Jurkat, Clone E6-1 (cell line): ENCODE measurements at places on chromosomes 4 and X.

DNA sequence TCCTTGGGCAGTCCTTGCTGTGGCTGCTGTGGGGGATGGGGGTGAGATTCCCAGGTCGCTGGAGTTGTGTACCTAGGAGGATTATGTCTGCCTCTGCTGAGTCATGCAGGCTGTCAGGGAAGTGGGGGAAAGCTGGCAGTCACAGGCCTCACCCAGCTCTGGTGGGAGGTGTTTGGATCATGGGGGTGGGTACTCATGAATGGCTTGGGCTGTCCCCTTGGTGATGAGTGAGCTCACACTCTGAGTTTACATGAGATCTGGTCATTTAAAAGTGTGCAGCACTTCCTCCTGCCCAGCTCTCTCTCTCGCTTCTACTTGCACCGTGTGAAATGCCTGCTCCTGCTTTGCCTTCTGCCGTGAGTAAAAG lies 24.6 kb upstream of the PDLIM3 start:
- no peak for DNase-seq

GRCh38 chrX:41457613-41458192 lies 10.6 kb downstream of the NYX start:
- peak; percentile 63 for DNase-seq

DNA sequence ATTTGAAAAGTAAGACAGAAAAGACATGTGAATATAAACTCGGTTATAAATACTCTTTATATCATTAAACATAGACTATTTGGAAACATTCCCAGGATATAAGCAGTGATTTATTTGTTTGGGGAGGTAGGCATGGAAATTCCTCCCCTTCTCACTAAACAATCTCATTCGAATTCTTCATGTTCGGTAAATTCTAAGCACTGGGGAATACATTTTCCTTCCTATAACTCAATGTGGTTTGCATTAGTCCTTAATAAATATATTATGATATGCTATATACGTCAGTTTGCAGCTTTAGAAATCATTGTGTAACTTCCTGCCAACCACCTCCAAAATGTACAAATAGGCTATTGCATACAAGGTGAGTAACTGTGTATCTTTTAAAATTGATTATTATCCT lies 99.6 kb downstream of the UGT8 start:
- DNase-seq, result no peak

DNA sequence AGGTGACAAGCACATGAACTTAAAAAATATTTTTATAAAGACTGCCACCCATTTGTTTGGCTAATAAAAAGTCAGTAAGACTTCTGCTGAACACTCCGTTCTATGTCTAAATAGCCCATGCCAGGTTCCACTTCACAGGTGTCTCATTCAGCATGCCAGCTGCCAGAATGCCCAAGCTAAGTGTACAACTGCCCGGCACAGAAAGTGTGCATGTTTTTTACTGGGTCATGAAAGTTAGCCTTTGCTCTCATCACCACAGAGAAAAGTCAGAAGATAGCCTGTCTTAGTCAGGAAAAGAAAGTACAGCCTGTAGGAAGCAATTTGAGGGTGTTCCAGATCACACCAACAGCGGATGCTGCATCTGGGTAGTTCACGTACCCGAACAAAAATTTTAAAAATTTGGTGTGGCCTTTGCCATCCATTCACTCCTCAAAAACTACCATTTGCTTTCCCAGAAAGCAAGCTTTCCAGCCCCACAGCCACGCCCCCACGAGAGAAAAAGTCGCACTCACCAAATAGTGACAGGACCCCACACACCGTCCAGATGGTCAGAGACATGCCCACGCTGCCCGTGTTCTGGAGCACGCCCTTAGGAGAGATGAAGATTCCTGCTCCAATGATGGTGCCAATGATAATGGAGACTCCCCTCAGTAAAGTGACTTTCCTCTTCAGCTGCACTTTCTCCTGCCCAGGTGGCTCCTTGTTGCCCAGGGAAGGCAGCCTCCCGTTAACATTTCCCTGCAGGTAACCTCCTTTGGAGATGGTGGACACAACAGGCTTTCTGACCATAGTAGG lies 671 bp downstream of the SLC7A11 start:
- DNase-seq, result no peak

- DNase-seq, result no peak
These were observed 777 bp upstream of the WDFY3 start for GRCh38 chr4:84967243-84967690.

GRCh38 chrX:40318801-40319200 lies 221.0 kb upstream of the BCOR start:
- no peak for DNase-seq

GRCh38 chrX:18973527-18974192 lies 10.3 kb downstream of the PHKA2 start:
- DNase-seq, result no peak

- DNase-seq, result no peak
These were observed 49.9 kb downstream of the FAM114A1 start for GRCh38 chr4:38917481-38918025.

GRCh38 chrX:31713120-31713519 lies 641.3 kb upstream of the FTHL17 start:
- no peak for DNase-seq
